ENCODE measurements at places on chromosomes 11 and 22.

- DNase-seq, result no peak
Measured at GRCh38 chr22:38167988-38168407, 13.6 kb downstream of the PLA2G6 start.

GRCh38 chr11:77851503-77851902 lies 30.6 kb downstream of the AAMDC start:
- DNase-seq, result no peak

DNA sequence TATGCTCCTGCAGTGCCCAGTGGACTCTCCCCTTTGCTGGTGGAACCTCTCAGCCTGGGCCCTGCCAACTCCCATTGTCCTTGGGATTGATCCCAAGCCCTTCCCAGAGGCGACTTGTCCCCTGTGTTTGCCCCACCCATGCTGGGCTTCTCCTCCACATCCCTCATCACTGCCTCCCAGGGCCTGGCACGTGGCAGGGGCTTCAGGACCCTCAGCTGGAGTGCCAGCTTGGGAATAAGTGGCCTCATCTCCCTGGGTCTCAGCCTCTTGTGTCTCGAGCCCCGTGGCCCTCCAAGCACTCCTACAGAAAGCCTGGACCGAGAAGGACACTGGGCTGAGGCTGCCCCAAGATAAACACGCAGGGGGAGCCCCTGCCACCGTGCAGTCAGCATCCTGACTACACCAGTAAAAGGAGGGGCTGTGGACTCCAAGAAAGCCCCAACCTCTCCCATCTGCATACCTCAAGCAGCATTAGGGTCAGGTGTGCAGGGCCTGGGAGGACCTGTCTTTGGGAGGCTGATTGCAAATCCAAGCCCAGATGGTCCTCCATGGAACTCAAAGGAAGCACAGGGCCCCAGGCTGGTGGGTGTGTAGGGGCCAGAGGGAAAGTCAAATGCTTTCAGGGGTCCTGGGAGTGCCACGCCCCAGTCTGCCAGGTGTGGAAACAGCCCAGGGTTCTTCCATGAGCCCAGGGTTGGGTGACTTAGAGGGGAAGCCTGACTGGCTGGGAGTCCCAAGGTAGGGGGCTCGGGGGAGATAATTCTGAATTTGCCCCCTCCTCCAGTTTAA lies 9.5 kb upstream of the GNAZ start:
- no peak for DNase-seq

DNA sequence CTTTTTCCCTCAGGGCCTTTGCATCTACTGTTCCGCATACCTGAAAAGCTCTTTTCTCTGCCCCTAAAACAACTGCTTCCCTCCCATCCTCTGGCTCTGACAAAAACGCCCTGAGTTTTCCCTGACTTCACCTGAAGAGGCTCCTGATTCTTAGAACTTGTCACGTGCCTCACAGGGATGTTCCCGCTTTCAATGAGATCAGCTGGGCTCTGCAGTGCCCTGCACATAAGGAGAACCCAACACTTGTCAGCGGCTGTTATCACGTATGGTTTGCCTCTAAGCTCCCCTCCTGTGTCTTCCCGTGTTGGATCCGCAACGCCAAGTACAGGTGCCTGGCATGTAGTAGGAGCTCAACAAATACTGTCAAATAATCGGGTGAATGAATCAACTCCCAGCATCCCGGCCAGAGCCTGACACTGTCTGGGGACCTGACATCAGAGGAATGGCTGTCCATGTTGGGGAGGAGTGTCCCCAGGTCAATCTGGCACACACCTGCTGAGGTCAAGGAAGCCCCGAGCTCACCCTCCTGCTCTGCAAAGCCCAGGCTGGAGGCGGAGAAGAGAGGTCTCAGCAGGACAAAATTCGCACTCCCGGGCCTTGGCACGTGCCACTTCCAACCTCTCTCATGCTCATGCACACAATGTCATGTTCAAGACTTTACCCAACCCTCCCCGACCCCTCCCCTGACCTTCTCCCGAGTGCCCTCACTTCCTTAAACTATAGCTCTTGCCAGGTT lies 4.2 kb upstream of the GRK2 start:
- no peak for DNase-seq

DNA sequence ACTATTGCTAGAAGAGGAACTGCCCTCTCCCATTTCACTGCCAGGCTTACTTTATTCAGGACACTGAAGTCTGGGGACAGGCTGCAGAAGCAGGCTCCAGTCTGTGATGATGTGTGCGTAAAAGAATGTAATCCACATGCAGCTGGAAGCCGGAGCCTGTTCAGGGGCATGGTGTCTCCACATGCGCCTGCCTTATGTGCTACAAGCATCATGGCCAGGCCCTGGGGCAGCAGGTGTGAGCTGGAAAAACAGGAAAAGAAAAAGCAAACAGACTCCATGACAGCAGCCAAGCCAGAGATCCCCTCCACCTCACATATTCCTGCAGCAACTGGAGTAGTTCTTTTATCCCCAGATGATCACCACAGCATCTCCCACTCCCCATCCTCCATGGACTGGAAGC lies 33.4 kb downstream of the ARFGAP2 start:
- no peak for DNase-seq

DNA sequence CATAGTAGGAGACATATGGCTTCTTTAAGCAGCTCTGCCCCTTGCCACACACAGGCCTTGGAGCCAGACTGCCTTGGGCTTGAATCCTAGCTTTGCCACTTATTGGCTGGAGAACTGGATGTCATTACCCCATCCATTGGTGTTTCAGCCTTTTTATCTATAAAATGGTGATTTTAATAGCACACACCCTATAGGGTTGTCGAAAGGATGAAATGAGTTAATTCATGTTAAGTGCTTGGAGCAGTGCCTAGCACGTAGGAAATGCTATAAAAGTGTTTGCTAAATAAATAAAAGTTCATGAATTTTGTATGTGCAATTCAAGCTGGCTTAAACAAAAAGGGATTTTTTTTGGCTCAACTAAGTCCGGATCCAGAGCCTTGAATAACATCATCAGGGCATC lies 120.7 kb downstream of the TIMP3 start:
- DNase-seq, result no peak

DNA sequence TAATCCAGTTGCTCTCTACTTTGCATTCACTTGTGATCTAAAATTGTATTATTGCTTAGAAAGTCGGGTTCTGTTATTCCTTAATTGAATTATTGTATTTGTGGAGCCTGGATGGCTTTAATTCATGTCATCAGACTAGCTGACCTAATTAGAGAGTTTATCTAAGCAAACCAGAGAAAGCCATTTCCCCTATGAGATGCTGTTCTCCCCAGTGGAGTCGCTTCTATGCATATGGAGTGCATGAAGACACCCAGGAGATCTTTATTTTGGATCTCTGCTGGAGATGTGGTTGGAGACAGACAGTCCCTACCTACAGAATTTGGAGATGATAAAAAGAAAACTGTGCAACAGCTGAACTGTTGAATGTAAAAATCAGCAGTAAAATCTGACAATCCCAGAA lies 45.2 kb upstream of the MYO18B start:
- DNase-seq, result no peak

DNA sequence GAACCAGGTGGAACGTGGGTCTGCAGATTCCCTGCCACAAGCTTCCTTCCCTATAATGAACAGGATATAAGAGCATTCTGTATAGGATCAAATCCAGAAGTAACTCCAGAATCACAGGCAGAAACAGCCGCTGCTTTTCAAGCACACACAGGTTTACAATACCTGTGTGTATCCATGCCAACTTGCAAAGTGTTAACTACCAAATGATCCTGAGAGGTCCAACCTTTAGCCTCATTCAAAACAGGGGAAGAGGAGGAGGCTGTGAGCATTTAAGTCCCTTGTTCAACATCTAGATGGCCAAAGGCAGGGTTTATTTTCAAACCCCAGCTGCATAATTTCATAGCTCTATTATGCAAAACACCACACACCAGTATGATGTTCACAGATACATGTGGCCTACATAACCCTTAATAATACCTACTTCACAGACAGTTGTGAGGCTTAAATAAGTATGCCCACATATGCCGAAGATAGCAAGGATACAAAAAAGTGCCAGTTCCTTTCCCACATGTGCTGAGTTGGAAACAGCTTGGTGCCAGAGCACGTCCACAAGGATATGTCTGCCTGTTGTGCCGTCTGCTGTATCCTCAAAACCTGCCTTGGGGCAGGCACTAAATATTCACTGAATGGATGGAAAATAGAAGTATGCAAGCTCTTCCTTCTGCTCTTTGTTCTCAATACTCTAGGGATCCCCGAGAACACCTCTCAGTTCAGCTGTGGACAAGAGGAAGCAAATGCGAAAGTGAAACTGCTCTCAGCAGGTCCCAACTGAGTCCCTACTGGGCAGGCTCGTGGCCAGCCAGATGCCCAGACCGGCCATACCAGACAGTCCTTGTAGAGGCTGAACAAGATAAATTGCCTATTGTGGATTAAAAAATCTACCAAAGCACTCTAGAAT lies 66.8 kb downstream of the LARGE1 start:
- peak; percentile 73 for DNase-seq

DNA sequence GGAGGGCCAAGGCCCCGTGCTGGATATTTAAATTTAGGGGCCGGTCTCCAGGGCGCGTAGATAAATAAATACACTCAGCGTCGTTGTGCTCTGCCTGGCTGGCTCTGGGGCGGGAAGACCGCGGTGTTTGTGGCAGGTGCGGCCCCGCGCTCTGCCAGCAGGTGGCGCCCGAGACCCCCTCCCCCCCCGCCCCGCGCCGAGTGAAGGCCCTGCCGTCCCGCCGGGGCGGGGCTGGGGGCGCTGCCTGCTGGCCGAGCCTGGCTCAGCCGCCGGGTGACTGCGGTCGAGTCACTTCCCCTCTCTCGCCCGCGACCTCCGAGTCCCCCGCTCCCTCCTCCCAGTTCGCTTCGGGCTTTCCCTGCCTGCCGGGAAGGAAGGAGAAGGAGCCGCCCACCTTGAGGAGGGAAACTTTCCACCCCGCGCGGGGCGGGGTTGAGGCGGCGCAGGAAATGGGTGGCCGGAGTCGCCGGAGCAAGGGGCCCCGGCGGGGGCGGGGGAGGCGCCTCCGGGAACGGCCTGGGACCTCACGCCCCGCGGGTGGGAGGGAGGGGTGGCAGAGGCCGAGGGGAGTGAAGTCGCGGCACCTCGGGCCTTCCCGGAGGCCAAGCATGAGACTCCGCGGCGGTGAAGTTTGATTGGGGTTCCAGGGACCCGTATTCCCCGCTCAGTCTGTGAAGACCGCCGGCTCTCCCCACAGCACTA lies 1.6 kb upstream of the EHBP1L1 start:
- peak; percentile 99 for DNase-seq

GRCh38 chr11:119765628-119766027 lies 36.6 kb upstream of the NECTIN1 start:
- DNase-seq, result no peak

DNA sequence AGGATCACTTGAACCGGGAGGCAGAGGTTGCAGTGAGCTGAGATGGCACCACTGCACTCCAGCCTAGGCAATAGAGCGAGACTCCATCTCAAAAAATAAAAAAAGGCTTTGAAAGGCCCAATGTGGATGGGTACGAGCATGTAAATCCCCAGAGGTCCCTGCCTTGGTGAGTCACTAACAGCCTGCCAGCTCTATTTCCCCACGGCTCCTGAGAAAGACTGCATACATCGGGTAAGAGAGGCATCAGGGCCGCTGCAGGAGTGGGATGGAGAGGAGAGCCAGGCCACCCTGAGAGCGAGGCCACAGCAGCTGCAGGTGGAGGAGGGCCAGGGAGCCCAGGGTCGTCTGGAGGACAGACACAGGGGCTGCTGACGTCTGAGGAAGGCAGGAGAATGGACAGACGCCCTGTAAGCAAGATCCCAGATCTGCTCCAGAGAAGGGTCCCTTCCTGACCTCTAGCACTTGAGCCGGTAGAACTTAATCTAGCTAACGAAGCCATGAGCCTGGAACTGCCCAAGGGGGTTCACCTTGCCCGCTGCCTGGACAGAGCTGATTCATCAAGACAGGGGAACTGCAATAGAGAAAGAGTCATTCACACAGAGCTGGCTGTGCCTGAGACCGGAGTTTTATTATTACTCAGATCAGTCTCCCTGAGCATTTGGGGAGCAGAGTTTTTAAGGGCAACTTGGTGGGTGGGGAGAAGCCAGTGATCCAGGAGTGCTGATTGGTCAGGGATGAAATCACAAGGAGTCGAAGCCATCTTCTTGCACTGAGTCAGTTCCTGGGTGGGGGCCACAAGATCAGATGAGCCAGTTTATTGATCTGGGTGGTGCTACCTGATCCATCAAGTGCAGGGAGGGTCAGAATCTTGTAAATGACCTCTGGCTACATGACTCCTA lies 5.1 kb upstream of the KRTAP5-9 start:
- DNase-seq, result peak; percentile 21

DNA sequence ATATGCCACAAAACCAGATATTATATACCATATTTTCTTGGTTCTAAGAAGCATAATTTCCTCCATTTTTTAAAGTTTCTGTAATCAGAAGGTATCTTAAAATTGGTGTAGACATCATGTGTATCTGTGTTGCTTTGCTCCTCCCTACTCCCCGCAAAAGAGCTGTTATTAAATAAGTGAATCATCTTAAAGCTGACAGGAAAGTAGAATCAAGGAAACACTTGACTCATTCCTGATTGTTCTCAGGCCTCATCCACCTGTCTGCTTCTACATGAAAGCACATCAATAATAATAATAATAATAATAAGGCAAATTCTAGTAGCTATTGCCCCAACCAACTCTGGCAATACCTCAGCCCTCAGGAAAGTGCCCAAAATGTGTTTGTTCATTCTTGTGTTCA lies 26.2 kb upstream of the GUCY1A2 start:
- no peak for DNase-seq

GRCh38 chr11:78659326-78660270 lies 84.9 kb upstream of the NARS2 start:
- DNase-seq, result no peak

DNA sequence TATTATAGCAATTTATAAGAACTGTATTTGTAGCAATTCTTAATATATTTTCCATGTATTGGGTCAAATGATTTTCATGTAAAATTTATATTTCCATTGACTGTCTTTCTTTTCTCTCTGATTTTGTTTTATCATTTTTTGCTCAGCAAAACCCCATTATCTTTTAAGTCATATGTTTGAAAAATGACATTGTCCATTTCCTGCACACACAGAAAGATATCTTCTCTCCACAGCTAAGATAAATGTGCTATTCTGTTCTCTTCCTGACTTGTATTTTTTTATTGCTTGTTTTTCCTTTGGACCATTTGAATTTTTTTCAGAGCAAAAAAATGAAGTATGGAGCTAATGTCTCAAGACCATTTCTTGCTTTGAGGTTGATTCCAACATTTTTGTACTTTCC lies 6.3 kb upstream of the LRRC55 start:
- no peak for DNase-seq
